T follicular helper cell (primary cell): ENCODE measurements at places on chromosomes 11 and 22.

DNA sequence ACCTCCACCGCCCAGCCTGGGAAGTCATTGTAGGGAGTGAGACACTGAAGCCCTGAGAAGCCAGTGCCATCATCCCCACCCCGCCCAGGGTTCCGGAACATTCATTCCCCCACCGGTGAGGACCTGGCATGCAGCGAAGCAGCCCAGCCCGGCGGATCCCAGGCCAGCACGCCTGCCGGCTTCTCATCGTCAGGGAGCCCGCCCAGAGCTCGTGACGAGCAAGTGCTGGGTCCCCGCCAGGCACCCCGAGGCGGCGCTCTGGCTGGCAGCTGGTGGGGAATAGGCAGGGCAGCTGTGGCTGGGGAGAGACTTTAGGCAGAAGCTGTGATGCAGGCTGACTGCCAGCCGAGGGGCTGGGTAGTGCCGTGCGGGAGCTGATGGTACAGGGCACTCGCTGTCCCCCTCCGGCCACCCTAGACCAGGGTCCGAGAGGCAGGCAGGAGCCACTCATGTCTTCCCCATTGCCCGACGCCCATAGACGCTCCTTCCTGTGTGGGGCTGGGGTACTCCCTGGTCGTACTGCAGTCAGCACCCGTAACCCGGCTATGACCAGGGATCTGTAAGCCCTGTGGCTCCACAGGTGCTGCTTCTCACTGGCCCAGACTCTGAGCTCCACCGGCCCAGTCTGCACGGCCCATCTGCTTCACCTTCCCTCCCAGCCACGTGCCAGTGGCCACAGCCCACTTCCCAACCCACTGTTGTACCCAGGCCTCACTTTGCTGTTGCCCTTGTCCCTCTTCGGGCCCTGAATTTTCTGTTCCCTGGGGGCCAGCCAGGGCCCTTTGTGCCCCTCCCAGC is 24.5 kb upstream of the CABP7 start:
- DNase-seq = no peak

- no peak for DNase-seq
Measured at GRCh38 chr11:117160826-117161225, 16.7 kb downstream of the PAFAH1B2 start.

DNA sequence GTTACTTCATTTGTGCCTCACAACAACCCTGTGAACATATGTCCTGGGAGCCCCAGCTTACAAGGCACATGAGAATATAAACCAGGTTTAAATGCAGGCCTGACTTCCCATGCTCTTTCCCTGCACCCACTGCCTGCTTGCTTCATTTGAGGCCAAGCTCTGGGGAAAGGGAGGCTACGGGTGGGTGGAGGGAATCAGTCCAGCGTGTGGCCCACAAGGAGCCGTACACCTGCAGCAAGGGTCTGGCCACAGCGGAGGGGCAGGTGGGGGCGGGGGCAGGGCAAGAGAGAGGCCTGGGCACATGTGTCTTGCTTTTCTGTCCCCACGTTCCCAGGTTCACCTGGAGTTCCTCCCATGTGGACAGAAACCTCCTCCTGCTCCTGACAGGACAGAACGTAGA is 26.2 kb downstream of the FAM83F start:
- no peak for DNase-seq

DNA sequence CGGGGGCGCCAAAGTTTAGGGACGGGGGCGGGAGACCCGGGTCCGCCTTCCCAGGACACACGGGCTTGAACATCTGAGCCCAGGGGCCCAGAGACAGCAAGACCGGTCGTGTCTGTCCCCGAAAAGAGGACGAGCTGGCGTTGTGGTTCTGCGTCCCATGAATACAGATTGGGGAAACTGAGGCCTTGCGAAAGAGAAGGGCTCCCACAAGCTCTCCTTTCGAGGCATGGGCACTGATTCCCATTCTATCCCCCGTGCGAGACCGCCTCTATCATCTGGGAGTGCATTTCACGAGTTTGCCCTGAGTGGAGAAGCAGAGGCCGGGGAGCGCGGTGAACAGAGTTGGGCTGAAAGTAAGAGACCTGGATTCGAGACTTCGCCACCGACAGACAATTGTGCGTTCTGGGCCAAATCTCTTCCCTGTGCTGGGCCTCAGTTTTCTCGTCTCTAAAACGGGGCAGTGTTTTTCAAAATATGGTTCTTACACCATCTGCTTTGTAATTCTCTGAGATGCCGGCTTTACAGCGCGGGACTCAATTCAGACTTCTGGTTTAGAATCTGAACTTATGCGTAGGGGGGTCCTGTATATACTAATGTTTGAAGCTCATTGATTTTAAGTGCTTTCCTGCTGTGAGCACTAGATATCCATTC is 471 bp downstream of the RNF185 start:
- peak; percentile 3 for DNase-seq

DNA sequence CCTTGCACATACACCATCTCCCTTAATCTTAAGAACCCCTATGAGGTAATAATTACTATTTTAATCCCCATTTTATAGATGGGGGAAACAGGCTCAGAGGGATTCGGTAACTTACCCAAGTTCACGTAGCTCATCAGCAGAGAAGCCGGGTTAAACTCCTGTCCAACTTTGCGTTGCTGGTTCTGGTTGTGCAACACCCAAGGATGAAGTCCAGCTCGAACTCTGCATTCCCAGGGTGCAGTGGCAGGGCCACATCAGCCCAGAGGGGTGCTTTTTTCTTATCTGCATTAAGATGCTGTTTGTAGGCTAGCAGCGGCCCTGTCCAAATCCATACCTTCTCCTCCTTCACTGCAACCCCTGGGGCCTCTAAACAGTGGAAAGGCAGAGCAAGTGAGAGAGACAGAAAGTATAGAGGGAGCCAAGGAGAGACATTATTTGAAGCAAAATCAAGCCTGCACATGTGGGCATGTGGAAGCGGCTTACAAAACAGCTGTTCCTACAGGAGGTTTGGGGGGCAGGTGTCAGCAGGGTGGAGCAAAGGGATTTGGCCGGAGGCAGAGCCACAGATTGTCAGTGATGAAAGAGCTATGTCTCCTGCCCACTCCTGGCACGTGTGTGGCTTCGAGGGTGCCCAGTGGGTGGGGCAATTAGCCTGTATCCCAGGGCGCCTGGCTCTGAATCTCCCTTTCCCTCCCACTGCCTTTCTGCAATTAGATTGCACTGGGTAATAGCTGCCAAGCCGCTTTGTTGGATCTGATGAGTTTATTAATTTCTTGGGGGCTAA is 129.5 kb upstream of the TBCEL start:
- no peak for DNase-seq

DNA sequence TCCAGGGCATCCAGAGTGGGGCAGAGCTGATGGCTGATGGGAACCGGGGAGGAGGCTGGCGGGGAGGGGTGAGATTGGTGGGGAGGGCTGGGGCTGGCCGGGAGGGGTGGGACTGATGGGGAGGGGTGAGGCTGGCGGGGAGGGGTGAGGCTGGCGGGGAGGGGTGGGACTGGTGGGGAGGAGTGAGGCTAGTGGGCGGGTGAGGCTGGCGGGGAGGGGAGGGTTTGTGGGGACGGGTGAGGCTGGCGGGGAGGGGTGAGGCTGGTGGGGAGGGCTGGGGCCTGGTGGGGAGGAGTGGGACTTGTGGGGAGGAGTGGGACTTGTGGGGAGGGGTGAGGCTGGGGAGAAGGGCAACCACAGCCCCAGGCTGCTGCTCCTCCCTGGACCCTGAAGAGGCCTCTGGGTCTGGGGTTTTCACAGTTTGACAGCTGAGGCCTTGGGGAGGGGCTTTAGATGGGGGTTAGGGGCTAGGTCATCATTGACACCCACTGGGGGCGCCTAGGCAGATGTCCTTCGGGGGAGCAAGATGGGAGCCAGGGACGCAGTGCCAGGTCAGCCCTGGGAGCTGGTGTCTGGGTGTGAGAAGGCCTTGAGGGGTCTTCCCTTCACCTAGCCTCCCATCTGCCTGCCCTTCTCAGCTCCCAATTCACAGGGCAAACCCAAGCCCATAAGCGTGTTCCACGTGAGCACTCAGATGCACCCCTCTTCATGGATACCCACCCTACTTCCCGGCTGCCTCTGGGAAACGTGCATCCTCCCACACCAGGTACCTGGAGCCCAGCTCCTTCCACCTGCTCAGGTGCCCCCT is 26.7 kb downstream of the PARVG start:
- no peak for DNase-seq

GRCh38 chr11:112085822-112086421 is 634 bp downstream of the TIMM8B start:
- no peak for DNase-seq

DNA sequence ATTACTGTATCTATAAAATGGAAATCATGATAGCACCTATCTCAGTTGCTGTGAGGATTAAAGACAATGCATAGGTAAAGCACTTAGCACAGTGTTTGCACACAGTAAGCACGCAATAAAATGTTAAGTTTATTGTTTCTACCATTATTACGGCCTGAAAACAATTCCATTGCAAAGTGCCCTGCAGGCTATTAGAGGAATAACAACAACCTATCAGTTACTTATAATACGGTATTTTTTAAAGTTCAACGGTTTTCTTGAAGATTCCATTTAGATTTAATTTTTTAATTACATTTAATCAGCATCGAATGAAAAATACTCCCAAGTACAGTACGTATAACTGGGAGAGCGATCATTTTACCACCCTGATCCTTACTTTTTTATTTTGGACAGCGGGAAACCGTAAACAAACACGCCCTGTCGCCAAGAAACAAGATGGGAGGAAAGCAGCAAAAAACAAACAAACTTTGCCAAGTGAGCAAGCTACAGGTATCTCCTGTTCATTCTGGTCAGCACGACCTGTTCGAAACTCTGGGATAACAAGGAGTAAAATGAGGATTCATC is 893 bp downstream of the SLC36A4 start:
- no peak for DNase-seq
